Myocyte (in vitro differentiated cells): ENCODE measurements at places on chromosomes 13 and 19. TPM values are rescaled to one million over a fixed set of nuclear protein-coding genes. Genes with fewer than 3 reads are reported as not detected.
A peak's percentile ranks its signal among the peaks of the same experiment; 100 is the strongest.

DNA sequence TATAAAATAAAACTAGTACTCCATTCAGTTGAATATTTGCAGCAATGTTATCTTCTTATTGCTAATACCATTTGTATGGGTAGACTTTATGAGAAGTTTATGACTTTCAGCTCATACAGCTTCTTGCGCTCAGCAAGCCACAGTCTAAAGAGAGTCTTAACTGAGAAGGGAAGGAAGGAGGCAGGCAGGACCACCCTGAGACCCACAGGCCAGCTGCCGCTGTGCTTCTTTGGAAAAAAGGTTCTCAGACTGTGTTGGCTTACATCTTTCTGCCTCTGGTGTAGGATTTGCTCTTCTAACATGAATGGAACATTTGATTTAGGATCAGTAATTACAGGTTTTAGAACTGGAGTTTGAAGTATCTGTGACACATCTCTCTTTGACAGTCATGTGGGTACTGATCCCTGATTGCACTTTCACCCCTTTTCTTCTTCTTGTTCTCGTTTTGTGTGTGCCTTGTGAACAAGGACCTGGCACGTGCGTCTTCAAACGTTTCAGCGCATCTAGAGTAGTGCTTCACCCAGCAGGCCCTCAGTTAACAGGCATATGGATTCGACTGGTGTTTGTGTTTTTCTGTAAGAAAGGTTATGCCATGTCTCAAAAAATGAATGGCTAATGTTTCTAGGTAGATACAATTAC is 7.1 kb upstream of the GPR18 start:
- DNase-seq = no peak

- DNase-seq = no peak
Observed at GRCh38 chr19:17795495-17795856, 538 bp downstream of the B3GNT3 start.

- DNase-seq = no peak
Observed at GRCh38 chr13:47903836-47904235, 97.2 kb downstream of the SUCLA2 start.

Gene OR10H1
- not detected in 2 replicates for total RNA-seq

DNA sequence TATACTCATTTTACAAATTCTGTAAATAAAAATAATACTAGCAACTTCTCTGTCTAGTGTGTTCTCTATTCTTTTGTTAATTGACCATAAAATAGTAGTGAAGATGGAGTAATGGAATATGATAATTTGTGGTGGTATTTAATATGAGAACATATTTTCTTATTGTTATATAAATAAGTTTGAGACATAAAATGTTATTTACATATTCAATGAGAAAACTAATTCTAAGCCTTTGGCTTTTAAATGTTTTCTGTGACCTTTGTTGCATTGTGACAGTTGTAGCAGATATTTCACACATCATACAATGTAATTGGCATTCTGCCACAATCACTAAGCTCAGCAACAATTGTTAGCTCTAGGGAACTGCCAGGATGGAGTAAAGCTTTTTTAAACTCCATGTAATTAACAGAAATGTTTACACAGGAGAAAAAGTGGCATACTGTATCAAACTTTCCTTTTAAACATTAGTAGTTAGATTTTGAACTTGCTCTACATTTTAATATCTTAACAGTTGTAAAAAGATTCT is 562.1 kb upstream of the PCDH9 start:
- DNase-seq = peak; percentile 28

GRCh38 chr19:7625763-7626372 is 3.5 kb downstream of the XAB2 start:
- DNase-seq = no peak
